CD4-positive, alpha-beta T cell treated with Interleukin-1 beta for 1 hour (primary cell): ENCODE measurements at places on chromosomes 4 and X.

DNA sequence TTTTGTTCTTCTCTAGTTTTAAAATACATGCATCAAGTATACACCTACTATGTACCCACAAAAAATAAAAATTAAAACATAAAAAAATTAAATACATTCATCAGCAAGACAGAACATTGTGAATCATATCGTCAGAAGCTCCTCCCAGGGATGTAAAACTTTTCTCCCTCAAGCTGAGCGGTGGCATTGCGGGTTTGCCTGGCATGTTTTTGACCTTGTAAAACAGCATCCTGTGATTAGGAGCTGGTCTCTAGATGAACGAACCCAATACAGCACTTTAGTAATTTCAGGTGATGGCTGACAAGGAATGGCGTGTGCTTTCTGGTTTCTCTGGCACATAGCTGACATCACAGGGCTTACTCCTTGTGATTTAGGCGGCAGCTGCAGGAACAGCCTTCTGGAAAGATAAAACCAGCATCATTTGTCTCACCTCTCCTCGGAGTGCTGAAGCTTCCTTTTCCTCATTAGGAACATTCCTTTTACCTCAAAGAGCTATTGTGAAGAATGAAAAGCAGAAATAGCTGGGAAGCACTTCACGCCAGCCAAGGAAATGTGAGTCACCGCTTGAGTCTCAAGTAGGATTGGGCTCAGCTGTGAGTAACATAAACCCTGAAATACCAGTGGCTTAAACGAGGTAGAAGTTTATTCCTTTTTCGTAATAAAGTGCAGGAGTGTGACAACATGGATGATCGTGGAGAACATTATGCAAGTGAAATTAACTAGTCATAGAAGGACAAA lies 44.3 kb downstream of the NYX start:
- DNase-seq, result no peak

DNA sequence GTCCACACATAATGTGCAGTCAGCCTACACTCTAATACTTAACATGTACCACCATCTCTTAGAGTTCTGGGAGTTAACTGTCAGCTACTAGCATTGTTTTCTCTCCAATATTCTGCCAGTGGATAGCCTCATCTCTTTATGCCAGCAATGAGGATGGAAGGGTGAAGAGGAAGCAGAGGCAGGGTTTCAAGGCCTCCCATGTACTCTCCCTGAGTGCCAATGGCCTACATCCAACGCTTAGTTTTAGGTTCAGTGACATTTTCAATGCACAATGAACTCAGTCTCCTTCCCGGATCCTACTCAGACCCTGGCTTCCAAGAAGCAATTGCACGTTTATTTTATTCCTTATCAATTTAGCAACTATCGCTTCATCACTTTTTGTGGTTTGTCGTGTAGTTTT lies 686.1 kb downstream of the DMD start:
- no peak for DNase-seq

- DNase-seq, result no peak
Observed at GRCh38 chr4:105944540-105944939, 49.3 kb downstream of the NPNT start.

DNA sequence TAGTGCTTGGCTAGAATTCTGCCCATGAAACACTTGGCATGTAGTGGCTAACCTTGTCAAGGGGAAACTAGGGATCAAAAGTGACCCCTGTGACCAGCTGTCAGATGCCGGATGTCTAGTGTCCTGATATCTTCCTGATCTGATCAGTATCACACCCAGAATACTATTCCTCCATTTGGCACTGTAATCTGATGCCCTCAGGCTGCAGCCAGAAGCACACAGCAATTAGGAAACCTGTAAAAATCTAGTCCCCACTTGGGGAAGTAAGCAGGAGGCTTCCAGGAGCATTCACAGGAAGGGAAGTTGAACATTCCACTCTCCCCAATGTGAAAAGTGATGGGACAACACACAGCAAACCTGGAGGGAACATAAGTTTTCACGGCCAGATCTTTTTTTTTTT lies 125.1 kb downstream of the HS6ST2 start:
- no peak for DNase-seq

GRCh38 chr4:121370729-121371325 lies 10.0 kb downstream of the QRFPR start:
- peak; percentile 30 for DNase-seq

DNA sequence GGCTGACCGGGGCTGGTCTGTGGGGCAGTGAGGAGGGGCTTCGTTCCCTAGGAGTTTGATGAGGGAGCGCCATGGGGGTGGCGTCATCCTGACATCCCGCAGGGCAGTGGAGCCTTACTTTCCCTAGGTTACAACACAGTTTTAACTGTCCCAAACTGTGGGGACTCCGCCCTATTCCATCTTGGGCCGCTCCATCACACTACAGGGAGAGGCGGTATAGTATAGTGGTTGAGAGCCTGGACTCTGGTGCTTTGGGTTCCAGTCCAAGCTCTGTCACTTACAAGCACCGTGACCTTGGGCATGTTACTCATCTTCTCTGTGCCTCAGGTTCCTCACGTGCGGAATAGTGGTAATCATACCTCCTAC lies 44.2 kb downstream of the ZNF185 start:
- no peak for DNase-seq

DNA sequence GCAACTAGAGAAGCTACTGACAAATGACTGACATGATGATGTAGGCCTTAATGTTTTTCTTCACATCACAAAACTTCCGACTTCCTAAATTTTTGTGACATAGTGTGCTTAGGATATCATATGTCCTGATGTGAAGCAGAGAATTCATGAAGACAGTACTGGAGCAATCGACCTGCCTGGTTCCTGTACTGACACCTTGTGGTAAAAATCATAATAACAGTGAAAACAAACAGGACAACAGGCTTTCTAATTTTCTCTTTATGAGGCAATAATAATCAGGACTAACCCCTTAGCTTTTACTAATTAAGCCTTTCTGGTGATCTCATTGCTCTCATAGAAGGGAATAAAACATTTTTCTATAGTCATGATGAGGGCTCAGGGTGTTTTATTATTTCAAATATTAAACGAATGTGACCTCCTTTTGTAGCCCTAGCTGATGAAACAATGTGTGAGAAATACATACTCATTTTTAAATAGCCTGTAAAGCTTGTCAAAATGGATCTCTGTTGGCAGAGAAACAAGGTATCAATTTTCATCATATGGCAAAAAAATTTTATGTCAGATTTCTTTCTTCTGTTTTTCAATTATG lies 158.4 kb downstream of the TENT5D start:
- DNase-seq, result no peak

DNA sequence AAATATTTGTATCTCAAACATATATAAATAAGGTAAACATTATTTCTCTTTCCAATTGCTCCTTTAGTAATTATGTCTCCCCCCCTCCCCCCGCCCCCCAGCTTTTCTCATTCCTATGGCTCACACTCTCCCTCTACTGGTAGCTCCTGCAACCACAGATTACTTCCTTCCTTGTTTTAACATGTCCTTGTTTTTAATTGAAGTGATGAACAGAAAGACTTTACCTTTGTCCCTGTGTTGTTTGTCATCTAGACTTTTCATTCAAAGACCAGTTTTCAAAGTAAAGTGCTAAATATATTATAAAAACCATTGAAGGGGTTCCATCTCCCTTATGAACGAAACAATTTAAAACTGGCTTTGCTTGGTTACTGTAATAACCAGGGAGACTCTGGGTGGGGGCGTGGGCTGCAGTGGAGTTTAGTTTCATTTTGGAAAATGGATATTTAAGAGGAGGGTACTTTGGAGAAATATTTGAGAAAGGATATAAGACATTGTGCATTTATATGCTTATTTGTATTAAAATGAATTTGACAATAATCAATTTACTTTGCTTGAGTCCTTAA lies 352.9 kb downstream of the RAPGEF2 start:
- DNase-seq, result no peak

DNA sequence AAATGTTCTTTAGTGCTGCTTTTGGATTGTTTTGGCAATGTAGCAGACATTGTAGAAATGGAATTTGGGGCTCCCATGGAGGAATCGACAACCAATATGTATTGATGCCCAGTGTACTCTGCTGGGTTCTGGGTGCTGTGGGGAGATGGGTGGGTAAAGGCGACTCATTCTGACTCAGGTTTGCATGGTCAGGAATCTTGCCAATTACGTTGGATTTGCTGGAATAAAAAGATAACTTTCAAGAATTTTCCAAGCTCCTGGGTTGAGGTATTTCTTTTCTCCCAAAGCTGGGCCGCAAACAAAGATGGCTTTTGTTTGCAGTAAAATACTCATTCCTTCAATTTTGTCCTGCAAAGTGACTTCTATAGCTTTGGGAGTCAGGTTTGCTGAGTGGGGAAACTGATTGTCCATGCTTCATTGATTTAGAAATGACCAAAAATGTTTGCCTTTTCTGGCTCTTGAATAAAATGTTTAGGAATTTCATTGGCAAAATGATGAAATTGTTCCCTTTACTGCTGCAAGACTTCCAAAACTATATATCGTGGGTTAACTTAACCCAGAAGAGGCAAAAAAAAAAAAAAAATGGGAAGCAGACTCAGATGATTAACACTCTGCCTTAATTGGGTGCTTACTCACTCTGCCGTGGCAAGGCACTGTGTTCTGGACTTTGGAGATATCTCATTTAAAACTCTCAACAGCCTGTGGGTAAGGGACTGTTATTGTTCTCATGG lies 57.0 kb downstream of the RTL9 start:
- DNase-seq, result no peak

DNA sequence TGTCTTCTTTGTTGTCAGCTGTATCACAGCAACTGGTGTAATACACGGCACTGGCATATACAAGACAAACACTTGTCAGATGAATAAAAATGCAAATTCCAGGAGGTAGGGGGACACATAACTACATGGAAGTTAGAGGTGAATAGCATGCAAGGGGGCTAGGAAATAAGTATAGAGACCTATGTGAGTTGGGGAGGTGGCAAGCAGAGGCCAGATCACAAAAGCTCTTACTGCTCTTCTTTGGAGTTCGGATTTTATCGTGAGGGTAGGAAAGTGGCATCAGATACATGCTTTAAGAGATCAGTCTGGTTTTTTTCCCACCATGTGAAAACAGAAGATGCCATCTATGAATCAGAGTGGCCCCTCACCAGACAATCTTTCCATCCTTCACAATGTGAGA lies 2.8 kb upstream of the SRP72 start:
- no peak for DNase-seq

DNA sequence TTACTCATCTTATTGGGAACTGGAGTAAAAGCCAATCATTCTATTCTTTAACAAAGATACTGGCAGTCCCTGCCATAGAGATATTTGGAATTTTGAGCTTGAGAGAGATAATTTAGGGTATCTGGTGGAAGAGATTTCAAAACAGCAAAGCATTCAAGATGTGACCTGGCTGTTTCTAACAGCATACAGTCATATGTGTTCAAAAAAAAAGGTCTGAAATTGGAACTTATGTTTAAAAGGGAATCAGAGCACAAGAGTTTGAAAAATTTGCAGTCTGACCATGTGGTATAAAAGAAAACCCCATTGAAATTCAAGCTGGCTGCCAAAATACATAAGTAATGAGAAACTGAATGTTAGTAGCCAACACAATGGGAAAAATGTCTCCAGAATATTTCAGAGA lies 42.2 kb downstream of the UGT2B10 start:
- no peak for DNase-seq
